ENCODE measurements at places on chromosomes 16 and 17. TPM values are rescaled to one million over a fixed set of nuclear protein-coding genes. Genes with fewer than 3 reads are reported as not detected.

FASN gene
- 1.5 TPM for polyA plus RNA-seq

AOC3 gene
- polyA plus RNA-seq, result not detected

KRTAP2-3 gene
- not detected for polyA plus RNA-seq

PPM1E gene
- not detected for polyA plus RNA-seq

ZDHHC1 gene
- polyA plus RNA-seq, result not detected

TCAP gene
- polyA plus RNA-seq, result 0.12 TPM

HNF1B gene
- polyA plus RNA-seq, result not detected

TSPAN10 gene
- 0.33 TPM for polyA plus RNA-seq

MMP25 gene
- polyA plus RNA-seq, result 0.64 TPM

TRIM72 gene
- polyA plus RNA-seq, result not detected

PRAC1 gene
- polyA plus RNA-seq, result not detected

PITPNM3 gene
- not detected for polyA plus RNA-seq

SLC12A3 gene
- not detected for polyA plus RNA-seq

ACSM2B gene
- not detected for polyA plus RNA-seq
